ENCODE measurements at places on chromosomes 5 and 9. TPM values are rescaled to one million over a fixed set of nuclear protein-coding genes. Genes with fewer than 3 reads are reported as not detected.

The BAAT gene
- polyA plus RNA-seq = not detected

The BARHL1 gene
- not detected for polyA plus RNA-seq

The CCDC69 gene
- polyA plus RNA-seq = 84.1 TPM

The OTP gene
- not detected for polyA plus RNA-seq

The RFESD gene
- polyA plus RNA-seq = not detected

The TLE1 gene
- 0.73 TPM for polyA plus RNA-seq

The PLEKHG4B gene
- polyA plus RNA-seq = not detected

The LCNL1 gene
- polyA plus RNA-seq = not detected

The OR1Q1 gene
- polyA plus RNA-seq = not detected

The PLPP1 gene
- polyA plus RNA-seq = 1.5 TPM

GRCh38 chr5:52007230-52007858 lies 624.1 kb downstream of the ISL1 start:
- H3K4me1 ChIP-seq = no peaks in the 10 kb centered on the region
- no peak overlapping the region for H3K4me3 ChIP-seq
- no peak overlapping the region for H3K27ac ChIP-seq
- no peaks in the 10 kb centered on the region for H3K27me3 ChIP-seq
- no peaks in the 10 kb centered on the region for H3K36me3 ChIP-seq
- no peak for DNase-seq

- H3K4me3 ChIP-seq = no peak overlapping the region
- no peaks in the 10 kb centered on the region for H3K36me3 ChIP-seq
- H3K27me3 ChIP-seq = no peaks in the 10 kb centered on the region
- H3K27ac ChIP-seq = no peak overlapping the region
- H3K4me1 ChIP-seq = no peaks in the 10 kb centered on the region
Observed at GRCh38 chr5:98954392-98955028, 25.7 kb upstream of the CHD1 start.

DNA sequence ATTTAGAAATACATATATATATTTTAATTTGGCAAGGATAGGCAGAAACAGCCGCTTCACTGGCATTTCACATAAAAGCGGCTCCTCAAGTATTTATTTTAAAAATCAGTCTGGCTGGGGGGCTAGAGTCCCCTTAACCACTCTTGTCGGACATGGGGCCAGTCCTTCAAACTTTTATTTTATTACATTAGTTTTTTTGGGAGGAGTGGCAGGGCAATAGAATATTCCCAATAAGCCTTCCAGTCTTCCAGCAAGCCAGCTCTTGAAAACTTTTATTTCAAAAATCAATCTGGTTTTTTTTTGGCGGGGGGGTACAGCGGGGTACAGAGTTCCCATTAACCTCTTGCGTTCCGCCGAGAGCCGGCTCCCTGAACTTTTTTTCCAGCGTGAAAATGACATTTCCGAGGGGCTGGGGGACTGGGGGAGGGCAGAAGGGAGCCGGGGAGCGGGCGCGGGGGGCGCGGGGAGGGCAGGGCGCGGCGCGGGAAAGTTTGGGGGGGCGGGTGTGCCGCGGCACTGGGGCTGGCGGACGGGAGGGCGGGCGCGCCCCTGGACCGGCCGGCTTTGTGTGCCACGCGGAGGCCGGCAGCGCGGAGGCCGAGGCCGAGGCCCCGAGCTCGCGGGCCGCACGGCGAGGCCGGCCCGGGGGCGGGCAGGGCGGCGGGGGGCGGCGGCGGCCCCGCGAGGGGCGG lies 504 bp upstream of the ZNF618 start:
- H3K4me3 ChIP-seq = peak overlapping the region; percentile 4
- peaks cover 3% of the 10 kb centered on the region for H3K4me1 ChIP-seq
- no peaks in the 10 kb centered on the region for H3K36me3 ChIP-seq
- H3K27ac ChIP-seq = no peak overlapping the region

DNA sequence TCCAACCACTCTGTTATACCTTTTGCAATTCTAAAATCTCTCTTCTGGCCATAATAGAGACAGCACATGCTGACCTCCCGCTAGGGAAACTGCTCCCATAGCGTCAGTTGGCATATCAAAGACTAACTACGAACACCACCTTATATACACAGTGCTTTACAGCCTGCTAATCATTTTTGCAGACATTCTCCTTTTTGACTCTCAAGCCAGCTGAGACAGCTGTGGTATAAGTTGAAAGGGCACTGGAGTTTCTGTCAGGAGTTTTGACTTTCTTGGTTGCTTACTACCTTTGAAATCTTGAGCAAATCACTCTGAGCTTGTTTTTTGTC lies 160.2 kb upstream of the TBCA start:
- H3K4me3 ChIP-seq = no peak overlapping the region
- no peak overlapping the region for H3K27ac ChIP-seq
- H3K36me3 ChIP-seq = no peaks in the 10 kb centered on the region
- H3K4me1 ChIP-seq = peaks cover 28% of the 10 kb centered on the region
- H3K27me3 ChIP-seq = no peaks in the 10 kb centered on the region

DNA sequence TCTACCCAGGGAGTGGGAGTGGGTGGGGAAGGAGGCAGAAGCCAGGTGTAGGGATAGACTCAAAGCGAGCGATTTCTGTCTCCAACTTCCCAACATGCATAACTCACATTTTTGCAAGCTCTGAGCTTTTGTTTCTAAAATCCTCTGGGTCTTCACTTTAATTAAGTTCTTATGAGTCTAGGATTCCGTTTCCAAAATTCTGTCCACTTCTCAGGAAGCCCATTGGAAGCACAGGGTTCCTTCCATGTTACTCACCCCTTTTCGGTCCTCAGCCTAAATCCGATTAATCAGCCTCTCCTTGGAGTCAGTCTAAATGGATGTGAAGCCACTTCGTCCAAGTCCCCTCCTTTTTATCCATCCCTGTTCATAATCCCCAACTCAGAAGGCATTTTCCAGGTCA lies 1.4 kb downstream of the GPX3 start:
- peaks cover 4% of the 10 kb centered on the region for H3K36me3 ChIP-seq
- no peaks in the 10 kb centered on the region for H3K27me3 ChIP-seq
- no peak overlapping the region for H3K4me3 ChIP-seq

- no peak for DNase-seq
- H3K27ac ChIP-seq = no peak overlapping the region
- H3K4me3 ChIP-seq = no peak overlapping the region
- H3K27me3 ChIP-seq = no peaks in the 10 kb centered on the region
- no peaks in the 10 kb centered on the region for H3K36me3 ChIP-seq
- H3K4me1 ChIP-seq = no peaks in the 10 kb centered on the region
Observed at GRCh38 chr5:116543501-116543900, 31.1 kb downstream of the SEMA6A start.

DNA sequence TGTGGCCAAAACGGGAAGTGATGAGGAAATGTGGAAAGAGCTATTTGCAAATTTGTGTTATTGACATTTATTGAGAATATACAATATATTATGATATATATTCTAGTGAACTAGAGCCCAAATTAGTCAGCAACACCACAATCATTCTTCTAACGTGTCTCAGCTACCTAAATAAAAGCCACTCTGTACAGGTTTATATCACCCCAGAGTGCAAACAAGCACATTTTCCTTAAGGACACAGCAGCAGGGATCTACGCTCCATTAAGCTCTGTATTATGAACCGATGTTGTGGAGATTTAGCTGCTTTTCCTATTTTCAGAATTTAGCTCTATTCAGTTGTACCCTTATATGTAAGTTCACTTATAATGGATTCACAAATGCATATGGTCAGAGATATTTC lies 77.9 kb downstream of the CDH18 start:
- no peaks in the 10 kb centered on the region for H3K27me3 ChIP-seq
- H3K4me1 ChIP-seq = no peaks in the 10 kb centered on the region
- DNase-seq = no peak
- no peaks in the 10 kb centered on the region for H3K36me3 ChIP-seq

DNA sequence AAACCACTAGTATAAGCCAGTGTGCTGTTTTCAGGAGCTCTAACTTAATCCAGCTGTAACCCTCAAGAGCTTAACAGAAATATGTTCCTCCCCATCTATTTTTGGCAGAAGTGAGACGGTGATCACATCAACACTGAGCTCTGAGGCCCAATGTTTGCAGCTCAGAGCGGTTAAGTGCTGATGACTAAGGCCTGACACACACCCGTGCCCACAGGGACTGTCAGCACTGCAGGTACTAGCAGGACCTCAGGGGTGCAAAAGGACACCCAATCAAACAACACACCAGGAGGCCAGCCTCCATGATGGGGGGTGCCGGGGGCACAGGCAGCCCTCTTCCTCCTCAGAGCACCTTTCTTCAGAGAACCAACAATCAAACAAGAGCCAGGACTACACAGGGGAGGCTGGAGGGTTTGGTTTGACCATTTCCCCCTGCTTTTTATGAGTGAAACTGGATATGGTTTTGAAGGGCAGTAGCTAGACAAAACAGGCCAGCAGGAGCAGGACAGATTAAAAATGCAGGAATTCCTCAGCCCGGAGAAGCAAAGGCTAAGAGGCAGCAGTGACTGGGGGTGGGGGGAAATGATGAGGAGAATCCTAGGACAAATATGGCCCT lies 61.3 kb downstream of the RAPGEF1 start:
- no peaks in the 10 kb centered on the region for H3K36me3 ChIP-seq
- H3K27me3 ChIP-seq = no peaks in the 10 kb centered on the region
- peaks cover 59% of the 10 kb centered on the region for H3K4me1 ChIP-seq
- H3K27ac ChIP-seq = peak overlapping the region; percentile 67

DNA sequence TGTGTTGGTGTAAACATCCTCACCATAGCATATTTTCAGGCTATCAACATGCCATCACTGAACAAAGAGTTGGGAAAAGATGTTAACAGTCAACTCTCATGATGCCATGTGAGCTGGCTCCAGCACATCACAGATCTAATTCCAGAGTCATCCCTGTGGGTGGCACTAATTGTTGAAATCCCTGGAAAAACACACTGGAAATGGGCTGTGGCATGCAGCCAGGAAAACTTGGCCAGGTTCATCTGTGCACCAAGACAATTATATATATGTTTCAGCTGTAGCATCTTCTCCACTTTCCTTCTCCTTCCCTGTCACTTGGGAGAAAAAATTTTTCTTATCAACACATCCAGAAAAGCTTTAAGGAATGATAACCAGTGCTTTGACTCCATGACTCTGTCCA lies 313.7 kb downstream of the TRIM32 start:
- no peaks in the 10 kb centered on the region for H3K36me3 ChIP-seq
- no peaks in the 10 kb centered on the region for H3K4me1 ChIP-seq
- no peak overlapping the region for H3K27ac ChIP-seq
- no peak for DNase-seq
- no peaks in the 10 kb centered on the region for H3K27me3 ChIP-seq
- no peak overlapping the region for H3K4me3 ChIP-seq

GRCh38 chr5:97127727-97128126 lies 14.7 kb downstream of the LIX1 start:
- no peak overlapping the region for H3K27ac ChIP-seq
- H3K4me1 ChIP-seq = no peaks in the 10 kb centered on the region
- H3K4me3 ChIP-seq = no peak overlapping the region

DNA sequence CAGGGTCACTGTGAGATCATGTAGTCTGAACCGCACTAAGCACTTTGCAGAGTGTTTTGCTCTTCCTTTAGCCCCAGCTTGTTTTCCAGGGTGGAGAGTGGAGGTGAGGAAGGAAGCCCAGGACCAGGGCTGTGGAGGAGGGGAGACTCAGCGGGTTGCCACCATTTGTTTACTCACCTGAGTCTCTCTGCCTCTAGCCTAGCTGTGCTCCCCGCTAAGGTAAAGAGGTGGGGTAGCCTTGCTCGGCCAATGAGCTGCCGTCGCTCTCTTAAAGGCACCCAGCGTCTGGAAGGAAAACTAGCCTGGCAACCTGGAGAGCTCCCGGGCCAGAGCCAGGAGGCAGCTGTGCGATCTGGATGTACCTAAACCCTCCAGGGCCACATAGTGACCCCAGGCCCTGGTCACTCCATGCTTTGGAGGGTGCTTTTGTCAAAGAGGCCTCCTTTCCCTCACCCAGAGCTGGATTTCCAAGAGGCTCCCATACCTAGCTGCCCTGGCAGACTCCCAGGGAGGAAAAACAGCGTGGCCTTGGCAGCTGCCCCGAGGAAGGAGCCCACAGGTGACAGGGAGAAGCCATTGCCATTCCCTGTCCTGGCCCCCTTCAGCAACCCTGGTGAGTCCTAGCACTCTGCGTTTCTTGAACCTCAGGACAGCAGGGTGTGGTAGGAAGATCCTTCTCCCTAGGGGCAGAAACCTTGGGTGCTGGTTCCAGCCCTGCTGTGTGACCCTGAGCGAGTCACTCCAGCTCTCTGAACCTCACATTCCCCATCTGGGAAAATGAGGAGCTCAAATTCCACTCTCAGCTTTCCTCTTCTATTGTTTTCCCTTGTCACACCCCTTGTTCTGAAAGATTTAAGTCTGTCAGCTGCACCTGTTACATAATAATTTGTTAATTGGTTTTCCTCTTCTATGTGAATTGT lies 42.4 kb upstream of the LARP1 start:
- no peak overlapping the region for H3K4me3 ChIP-seq
- H3K27me3 ChIP-seq = no peaks in the 10 kb centered on the region
- no peak for DNase-seq
- no peak overlapping the region for H3K27ac ChIP-seq

GRCh38 chr5:5416733-5417132 lies 5.7 kb upstream of the ICE1 start:
- no peak overlapping the region for H3K27ac ChIP-seq
- peaks cover 10% of the 10 kb centered on the region for H3K4me1 ChIP-seq
- no peak overlapping the region for H3K4me3 ChIP-seq
- no peaks in the 10 kb centered on the region for H3K27me3 ChIP-seq

- peak overlapping the region; percentile 85 for H3K4me3 ChIP-seq
- no peak for DNase-seq
- peaks cover 42% of the 10 kb centered on the region for H3K4me1 ChIP-seq
Observed at GRCh38 chr9:34127035-34127948, 794 bp upstream of the DCAF12 start.

DNA sequence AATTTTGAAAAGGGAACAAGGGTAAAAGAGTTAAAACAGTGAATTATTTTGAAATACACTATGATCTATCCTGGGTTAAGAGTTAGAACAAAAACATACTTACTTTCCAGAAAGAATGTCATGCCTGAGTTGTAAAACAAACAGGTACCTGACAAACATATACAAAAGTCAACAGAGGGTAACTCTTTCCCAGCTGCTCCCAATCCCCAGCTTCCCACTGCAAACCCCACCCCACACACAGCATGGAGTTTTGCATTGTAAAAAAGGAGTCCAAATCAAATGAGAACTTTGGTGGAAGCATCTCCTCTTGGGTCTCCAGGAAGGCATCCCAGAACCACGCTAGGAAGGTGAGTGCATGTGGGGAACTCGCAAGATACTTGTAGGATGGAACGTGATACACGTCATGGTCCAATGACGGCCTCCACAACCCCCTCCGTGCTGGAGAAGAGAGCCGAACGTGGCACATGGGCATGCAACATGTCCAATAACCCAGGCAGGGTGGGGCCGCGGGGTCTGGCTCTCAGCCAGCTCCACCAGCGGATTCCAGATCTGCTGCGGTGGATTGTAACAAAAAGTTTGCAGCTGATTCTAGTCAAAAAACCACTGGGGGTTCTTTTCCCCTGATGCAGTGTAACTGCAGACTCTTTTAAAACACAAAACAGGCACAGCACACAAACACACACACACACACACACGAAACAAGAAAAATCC lies 55.8 kb downstream of the EPB41L4B start:
- DNase-seq = no peak
- H3K27ac ChIP-seq = no peak overlapping the region
- no peaks in the 10 kb centered on the region for H3K36me3 ChIP-seq
- no peaks in the 10 kb centered on the region for H3K4me1 ChIP-seq

DNA sequence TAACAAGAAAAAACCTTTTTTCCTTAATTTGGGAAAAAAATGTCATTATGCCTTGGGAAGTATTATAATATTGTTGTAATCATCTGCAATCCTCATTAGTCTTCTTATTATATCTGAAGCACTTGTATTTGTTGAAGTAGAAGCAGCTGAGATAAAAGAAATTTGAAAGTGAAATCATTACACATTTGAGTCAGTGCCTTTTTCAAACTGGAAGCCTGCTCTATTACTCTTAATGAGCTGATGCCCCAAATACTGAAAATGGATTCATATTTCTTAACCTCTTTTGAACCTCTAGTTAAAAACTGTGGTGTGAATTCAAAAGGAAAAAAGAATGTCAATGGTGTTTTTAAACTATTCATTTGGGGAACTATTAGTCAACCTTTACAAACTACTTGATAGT lies 1027.7 kb downstream of the NR2F1-AS1 start:
- DNase-seq = no peak
- no peak overlapping the region for H3K27ac ChIP-seq
- no peaks in the 10 kb centered on the region for H3K4me1 ChIP-seq

Data from CD14-positive monocyte (primary cell).